Activated CD4-positive, CD25-positive, alpha-beta regulatory T cell treated with anti-CD3 and anti-CD28 coated beads, Interleukin-2, amount 50 U/mL, for 72 hours (primary cell): ENCODE measurements at places on chromosomes 16 and 17.

- no peak for DNase-seq
Observed at GRCh38 chr16:75099738-75100602, 16.6 kb downstream of the LDHD start.

DNA sequence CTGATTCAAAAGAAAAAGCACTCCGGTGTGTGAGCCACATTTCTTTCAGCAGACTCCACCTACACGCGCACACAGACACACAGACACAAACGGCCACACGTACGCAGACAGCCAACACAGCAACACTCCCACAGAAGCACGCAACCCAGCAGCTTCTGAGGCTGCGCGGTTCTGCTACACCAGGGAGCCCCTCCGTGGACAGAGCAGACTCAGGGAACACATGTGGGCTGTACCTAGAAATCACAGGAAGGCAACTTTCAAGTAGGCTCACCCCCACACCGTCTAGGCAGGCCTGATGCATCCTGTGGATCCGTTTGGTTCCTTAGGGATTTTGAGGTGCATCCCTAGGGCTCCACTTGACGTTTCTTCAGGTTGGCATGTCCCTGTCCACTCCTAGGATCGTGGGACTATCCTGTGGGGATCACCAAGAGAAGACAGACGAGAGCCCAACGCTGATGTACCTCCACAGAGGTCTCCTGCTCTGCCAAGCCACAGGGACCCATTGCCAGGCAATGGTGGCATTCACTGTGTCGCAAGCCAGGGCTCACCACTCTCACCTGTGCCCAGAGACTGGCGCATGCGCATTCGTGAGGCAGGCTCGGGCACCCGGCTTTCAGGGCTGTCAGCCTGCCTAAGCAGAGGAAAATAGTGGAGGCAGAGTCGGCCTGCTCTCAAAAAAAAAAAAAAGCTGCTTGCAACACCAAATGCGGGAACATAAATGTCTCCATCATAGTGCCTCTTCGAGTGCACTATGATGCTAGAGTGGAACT, 2333.3 kb downstream of the TP53TG3F start:
- DNase-seq = no peak

- no peak for DNase-seq
Observed at GRCh38 chr17:28811651-28812090, 30.9 kb downstream of the FAM222B start.

- DNase-seq = no peak
Observed at GRCh38 chr16:64589836-64590235, 532.0 kb downstream of the CDH11 start.

DNA sequence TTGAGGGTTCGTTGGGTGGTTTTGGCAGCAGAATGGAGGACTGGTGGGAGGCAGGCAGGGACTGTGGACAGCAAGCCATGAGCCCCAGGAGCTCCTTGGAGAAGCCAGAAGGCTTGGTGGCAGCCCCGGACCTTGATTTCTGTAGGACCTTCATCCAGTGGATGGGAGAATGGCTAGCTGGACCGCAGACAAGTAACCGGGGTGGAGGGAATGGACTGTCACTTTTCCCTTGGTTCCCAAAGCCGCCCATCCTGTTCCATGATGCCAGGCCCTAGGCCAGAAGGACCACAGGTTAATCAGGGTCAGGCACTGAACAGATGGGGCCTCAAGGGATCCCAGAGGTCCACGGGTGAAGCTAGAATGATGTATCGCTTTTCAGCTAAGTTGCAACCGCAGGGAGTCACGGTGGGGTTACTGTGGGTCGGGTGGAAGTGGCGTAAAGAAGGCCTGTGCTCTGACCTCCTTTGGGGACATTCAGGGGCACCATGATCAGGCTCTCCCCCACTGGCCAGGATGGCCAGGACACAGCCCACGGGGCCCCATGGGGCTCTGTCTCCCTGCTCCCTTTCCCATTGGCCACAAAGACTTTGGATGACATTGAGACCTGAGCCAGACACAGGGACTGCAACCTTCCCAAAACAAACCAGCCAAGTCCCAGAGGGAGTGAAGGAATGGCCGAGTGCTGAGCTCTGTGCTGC, 66.9 kb upstream of the MRTFB start:
- no peak for DNase-seq
